ENCODE measurements at places on chromosomes 3 and 15.

GRCh38 chr3:28726840-28727239 lies 378.2 kb upstream of the AZI2 start:
- peak; percentile 10 for DNase-seq

DNA sequence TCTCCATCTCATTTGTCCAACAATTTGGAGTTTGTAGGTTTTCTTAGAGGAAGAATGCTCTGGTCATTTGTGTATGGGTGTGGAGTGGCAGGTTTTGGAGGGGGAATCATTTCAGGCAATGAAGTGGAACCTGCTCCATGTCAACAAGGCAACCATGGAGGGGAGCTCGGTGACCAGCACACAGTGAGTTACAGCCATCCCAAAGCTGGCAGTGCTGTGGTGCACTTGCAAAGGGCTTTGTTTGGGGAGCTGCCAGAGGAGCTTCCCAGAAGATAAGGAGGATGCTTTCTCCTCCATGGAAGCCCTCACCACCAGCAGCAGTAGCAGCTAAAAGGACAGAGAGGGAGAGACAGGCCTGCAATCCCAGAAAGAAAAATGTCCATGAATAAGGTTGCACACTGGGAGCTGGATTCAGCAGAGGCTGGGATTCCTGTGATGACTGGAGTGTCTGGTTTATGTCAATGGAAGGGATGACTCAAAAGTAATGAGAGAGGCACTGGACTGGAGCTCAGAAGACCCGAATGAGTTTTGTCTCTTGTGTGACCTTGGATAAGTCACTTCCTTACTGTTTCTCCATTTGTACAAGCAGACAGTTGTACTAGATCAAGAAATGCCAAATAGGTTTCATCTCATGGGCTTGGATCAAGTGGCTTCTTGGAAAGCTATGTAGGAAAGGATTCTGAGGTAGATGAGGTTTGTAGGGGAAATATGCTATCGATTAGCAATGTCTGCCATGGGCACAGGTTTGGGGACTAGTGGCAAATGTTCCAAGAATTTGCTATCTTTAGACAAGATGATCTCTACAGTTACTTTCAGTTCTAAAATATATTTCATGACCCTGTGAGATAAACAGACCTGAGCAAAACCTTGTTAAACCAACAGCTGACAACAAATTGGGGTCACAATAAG lies 27.2 kb upstream of the UBE2Q2 start:
- DNase-seq: no peak

- no peak for DNase-seq
Observed at GRCh38 chr15:67783303-67783702, 42.0 kb upstream of the SKOR1 start.

- no peak for DNase-seq
Observed at GRCh38 chr3:86229775-86230094, 761.2 kb downstream of the VGLL3 start.

- DNase-seq: no peak
Observed at GRCh38 chr3:13248640-13249039, 171.5 kb downstream of the NUP210 start.

DNA sequence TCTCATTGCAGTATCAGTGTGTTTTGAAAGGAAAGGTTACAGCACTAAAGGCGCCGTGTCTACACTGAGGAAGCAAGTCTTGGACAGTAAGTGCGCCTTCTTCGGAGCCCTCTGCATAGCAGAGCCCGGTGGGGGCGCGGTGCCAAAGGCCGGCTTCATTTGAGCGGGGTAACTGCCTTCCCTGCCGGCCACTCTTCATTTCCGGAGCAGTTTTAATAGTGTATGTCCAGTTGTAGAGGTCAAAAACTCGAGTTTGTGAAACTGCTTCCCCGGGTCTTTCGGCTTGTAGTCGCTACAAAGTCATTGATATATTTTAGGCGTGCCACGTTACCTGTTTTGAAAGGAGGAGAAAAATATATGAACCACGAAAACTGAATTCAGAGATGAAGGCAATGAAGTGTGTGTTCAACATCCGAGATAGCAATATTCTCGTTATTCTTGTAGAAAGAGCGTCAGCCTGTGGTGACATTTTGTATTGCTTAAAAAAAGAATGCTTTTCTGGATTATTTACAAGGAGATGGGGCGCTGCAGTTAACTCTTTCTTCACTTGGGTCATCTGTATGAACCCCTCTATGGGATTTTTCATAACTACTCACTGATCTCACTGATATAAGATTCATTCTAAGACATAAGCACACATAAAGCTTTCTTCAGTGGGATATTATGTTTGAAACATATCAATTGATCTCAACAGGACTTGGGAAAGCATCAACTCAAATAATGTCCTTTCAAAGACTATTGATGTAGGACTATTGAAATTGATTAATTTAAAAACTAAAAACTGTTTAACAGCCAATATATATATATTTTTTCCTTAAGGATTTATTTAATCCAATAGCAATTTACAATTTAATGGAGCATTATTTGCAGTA lies 3.0 kb downstream of the ALCAM start:
- DNase-seq: peak; percentile 73

DNA sequence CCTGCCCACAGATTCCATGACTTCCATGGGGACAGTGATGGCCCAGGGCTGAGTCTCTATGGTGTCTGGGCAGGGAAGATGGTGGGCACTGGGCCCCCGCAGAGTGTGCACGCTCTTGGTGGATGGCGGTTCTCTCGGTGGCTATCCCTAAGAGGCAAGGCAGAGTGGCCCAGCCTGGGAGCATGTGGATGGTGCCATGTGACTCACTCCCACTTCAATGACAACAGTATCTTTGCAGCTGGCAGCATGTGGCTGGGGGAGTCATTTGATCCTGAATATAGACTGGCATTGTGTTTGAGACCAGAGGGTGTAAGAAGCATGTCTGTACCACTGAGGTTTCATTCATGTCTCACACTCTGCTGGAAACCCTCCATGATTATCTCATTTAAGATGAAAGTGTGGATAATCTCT lies 101.2 kb downstream of the CORO2B start:
- no peak for DNase-seq

DNA sequence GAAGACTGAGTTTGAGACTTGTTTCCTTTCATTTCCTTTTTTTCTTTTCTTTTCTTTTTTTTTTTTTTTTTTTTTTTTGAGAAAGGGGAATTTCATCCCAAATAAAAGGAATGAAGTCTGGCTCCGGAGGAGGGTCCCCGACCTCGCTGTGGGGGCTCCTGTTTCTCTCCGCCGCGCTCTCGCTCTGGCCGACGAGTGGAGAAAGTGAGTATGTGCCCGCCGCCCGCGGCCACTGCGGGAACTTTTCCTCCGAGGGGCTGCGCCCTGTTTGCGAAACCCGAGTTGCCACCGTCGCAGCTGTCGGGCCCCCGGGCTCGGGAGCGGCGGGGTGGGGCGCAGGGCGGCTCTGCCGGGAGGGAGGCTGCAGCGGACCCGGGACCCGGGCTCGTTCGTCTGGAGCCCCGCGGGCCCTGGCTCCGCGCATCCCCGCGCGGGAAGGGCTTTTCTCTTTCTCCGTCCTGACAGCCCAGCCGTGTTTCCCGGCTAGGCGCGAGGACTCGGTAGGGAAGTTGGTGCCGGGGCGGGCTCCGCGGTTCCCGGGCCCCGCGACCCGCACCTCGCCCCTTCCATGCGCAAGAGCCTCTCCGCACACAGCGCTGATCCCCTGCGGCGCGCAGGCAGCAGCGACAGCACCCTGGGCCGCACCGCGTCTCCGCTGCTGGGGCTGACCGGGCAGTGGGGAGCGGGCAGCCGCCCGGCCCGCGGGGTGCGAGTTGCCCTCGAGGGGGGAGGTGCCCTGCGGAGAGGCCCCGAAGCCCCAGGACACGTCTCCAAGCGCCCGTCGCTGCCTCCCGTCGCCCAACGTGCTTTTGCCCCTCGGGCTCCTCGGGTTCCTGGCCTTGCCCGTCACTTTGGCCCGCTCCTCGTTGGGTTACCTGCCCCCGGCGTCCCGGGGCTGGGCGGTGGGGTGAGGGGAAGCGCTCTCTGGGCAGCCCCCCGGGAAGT lies 1.4 kb downstream of the IGF1R start:
- no peak for DNase-seq

DNA sequence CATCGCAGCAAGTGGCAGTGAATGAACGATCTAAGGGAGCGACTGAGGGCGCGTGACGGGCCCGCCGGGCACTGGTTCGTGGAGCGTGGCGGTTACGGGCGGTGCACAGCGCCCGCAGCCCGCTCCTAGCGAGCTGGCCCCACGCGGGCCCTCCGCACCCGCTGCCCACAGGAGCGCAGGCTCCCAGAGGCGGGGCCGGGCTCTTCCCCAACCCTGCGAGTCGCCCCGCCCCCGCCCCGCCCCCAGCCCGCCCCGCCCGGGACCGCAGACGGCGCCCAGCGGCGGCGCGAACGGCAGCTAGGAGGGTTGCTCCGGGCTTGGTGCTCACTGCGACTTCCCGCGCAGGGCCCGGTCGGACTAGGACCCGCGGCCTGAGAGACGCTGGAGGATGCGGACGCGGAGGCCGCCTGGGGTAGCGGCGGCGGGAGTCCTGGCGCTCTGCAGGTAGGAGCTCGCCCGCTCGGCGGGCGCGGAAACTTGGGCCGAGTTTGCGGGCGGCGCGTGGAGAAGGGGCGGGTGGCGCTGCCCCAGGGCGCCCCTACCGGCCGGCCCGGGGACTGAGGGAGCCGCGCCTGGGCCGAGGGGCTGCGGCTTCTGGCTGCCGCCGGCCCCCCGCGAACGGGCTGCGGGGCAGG lies at the start of gene C15orf39:
TSS of gene C15orf39 (plus strand) at position 267 of the 635 bp plus-strand sequence. CDS start 4,167 bp downstream, outside the sequence.
- peak; percentile 40 for DNase-seq

DNA sequence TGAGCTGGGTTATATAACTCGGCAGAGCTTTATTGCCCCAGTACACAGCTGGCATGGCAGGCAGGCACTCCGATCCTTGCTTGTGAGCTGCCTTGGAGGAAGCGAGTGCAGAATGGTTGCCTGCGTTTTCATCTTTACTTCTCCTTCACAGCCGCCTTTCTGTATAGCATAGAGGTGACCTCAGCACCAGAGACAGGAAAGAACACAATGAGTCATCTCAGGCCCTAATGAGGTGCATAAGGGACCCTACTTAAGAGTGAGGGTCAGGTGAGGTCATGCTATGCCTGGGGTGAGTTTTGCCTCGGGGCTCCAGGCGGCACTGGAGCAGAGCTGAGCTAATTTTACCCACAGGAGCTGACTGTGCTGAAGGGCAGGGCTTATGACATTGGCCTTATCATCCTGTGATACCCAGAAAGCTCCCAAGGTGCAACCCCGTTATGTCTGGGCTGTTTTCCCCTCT lies 43.5 kb downstream of the LPP start:
- no peak for DNase-seq

DNA sequence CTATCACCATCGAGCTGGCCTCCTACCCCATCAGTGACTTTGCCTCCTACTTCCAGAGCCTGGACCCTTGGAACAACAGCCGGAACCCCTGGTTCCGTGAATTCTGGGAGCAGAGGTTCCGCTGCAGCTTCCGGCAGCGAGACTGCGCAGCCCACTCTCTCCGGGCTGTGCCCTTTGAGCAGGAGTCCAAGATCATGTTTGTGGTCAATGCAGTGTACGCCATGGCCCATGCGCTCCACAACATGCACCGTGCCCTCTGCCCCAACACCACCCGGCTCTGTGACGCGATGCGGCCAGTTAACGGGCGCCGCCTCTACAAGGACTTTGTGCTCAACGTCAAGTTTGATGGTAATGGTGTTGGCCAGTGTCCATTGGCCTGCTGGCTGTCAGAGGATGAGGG lies 6.1 kb downstream of the GRM2 start:
- DNase-seq: no peak

- DNase-seq: no peak
Observed at GRCh38 chr3:46922871-46923558, 45.5 kb downstream of the PTH1R start.

DNA sequence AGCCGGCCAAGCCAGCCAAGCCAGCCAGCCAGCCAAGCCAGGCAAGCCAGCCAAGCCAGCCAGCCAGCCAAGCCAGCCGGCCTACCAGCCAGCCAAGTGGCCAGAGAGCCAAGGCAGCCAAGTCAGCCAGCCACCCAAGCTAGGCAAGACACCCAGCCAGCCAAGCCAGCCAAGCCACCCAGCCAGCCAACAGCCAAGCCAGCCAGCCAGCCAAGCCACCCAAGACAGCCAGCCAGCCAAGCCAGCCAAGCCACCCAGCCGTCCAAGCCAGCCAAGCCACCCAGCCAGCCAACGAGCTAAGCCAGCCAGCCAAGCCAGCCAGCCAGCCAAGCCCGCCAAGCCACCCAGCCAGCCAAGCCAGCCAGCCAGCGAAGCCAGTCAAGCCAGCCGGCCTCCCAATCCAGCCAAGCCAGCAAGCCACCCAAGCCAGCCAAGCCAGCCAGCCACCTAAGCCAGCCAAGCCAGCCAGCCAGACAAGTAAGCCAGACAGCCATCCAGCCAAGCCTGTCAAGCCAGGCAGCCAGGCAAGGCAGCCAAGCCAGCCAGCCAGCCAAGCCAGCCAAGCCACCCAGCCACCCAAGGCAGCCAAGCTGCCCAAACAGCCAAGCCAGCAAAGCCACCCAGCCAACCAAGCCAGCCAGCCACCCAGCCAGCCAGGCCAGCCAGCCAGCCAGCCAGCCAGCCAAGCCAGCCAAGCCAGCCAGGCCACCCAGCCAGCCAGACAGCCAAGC lies 200.5 kb downstream of the GOLGA6L6 start:
- DNase-seq: no peak

DNA sequence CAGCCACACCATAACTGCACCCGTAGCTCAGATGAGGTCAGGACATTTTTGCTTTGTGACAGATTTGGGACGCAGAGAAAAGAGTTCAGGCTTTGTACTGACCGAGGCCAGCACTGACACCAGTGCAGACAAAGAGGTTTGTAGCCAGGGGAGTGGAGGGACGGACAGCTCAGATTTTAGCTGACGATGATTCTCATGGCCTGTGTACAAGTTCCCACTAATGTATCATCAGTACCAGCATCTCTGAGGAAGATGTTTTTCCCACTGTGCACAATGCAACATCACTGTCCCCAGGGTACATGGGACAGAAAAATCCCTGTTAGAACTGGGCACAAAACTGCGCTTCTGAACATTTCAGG lies 112.7 kb downstream of the SLCO3A1 start:
- no peak for DNase-seq

DNA sequence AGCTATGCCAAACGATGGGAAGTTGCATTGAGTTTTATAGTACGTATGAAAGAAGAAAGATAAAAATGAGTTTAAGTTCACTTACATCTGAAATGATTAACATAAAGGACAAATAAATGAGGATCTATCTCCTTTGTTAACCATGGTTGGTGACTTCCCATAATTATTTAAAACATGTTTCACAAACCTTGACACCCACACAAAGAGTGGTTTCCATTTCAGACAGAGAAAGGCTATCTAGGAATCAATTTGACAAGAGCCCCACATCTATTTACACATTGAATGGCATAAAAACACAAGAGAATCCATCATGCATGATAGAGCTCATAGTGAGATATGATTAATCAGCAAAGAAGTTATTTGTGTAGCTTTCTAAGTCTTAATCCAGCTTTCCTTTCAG lies 14.2 kb upstream of the MTMR10 start:
- no peak for DNase-seq
